ENCODE measurements at places on chromosomes 6 and 20.

DNA sequence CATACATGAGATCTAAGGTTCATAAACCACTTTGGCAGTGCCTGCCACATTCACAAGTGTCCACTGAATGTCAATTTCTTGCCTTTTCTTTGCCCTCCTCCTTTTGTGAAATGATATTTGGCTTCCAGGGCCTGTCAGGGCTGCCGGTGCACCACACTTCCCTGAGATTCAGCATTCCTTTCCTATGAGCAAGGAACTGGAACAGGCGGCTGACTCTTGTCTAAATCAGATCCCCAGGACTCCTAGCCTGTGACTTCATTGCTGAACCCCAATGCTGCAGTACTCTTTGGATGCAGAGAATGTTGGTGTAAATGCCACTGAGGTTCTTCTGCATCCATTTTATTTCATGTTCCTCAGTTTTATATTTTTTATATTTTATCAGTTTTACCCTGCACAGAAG lies 172.2 kb downstream of the ARID1B start:
- no peak for DNase-seq

- DNase-seq = peak; percentile 55
Observed at GRCh38 chr6:129500958-129501739, 208.8 kb downstream of the ARHGAP18 start.

- no peak for DNase-seq
Observed at GRCh38 chr6:10722570-10722819, 375 bp upstream of the TMEM14C start.

DNA sequence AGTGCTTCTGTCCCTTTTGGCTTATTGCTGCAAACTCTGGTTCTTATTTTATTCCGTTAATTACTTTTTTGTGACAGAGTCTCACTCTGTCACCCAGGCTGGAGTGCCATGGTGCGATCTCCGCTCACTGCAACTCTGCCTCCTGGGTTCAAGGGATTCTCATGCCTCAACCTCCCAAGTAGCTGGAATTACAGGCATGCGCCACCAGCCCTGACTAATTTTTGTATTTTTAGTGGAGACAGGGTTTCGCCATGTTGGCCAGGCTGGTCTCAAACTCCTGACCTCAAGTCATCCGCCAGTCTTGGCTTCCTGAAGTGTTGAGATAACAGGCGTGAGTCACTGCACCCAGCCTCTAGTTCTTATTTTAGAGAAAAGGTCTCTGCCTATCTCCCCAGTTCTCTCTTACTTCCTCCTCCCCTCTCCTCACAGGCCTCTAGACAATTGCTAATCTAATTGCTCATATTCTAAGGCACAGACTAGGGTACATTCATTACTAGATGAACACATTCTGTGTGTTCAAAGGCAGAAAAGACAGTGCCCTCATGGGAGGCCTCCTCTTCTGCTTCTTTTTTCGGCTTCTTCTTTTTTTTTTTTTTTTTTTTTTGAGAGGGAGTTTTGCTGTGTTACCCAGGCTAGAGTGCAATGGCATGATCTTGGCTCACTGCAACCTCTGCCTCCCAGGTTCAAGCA lies 27.0 kb downstream of the EDEM2 start:
- peak; percentile 55 for DNase-seq

DNA sequence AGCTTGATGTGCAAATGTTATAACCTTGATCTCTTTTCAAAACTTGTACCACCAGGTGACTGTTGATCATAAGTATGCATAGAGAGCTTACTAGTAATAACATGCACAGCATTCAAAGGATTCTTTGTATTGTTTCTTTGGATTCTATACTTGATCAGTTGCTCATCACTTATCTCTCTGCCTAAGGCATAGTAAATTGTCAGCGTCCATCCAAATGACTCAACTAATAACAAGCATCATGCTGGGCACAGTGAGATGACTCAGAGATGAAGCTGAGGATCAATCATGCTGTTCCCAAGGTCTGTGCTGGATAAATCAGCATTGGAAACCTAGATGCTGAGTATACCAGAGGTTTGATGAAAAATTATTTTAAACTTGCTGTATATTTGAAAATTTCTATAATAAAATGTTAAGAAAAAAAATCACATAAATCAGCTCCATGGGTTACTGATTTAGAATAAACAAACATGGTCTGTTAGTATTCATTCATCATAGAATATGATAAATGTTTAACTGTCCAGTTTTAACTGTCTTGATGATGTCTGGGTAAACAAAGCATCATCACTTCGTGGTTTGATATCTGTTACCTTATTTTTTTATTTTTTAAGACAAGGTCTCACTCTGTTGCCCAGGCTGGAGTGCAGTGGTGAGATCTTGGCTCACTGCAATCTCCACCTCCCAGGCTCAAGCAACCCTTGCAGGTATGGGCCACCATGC lies 45.6 kb upstream of the SGK1 start:
- peak; percentile 30 for DNase-seq

DNA sequence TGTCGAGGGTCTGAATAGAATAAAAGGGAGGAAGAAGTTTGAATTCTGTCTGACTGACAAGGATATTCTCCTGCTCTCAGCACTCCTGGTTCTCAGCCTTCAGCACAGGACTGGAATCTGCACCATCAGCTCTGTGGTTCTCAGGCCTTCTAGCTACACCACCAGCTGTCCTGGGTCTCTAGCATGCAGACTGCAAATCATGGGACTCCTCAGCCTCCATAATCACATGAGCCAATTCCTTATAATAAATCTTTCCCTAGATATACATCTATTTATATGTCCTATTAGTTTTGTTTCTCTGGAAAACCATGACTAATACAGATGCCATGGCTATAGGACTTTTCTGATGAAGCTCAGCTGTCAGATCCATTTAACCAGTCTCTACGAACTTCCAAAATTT lies 132.8 kb upstream of the ECI2 start:
- no peak for DNase-seq

GRCh38 chr6:134750669-134751068 lies 199.2 kb downstream of the ALDH8A1 start:
- no peak for DNase-seq

GRCh38 chr6:12875051-12875450 lies 158.5 kb downstream of the PHACTR1 start:
- no peak for DNase-seq

DNA sequence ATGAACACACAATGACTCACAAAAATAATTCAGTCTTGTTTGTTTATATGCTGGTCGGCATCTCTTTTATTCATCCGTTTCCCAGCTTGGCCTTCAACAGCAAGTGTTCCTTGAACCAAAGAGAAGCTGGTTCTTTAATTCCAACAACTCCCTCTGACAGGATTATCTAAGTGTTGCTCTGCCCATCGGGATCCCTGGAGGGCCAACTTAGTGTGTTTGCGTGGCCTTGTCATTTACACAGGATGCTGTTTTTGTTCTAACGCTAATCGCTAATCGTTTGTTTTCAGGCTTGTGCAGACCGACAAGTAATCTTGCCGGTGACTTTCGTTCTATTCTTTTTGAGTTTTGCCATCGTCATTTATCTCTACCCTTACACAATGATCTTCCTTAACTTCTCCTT lies 267.4 kb upstream of the EXOC2 start:
- no peak for DNase-seq

- no peak for DNase-seq
Observed at GRCh38 chr20:48106428-48106827, 321.1 kb upstream of the SULF2 start.

DNA sequence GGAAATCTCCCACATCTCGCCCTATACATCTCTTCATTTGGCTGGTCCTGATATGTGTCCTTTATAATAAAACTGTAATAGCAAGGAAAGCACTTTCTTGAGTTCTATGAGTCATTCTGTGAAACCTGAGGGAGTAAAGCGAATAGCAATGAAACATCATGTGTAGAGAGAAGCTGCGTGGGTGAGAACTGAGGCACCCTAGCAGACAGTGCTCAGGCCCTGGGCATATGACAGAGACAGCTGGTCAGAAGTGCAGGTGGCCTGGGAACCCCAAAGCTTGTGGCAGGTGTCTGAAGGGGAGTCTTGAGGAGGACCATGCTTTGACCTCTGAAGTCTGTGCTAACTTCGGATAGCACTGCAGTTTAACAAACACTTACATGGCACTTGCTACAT lies 1.3 kb upstream of the BLOC1S5 start:
- DNase-seq = peak; percentile 80

DNA sequence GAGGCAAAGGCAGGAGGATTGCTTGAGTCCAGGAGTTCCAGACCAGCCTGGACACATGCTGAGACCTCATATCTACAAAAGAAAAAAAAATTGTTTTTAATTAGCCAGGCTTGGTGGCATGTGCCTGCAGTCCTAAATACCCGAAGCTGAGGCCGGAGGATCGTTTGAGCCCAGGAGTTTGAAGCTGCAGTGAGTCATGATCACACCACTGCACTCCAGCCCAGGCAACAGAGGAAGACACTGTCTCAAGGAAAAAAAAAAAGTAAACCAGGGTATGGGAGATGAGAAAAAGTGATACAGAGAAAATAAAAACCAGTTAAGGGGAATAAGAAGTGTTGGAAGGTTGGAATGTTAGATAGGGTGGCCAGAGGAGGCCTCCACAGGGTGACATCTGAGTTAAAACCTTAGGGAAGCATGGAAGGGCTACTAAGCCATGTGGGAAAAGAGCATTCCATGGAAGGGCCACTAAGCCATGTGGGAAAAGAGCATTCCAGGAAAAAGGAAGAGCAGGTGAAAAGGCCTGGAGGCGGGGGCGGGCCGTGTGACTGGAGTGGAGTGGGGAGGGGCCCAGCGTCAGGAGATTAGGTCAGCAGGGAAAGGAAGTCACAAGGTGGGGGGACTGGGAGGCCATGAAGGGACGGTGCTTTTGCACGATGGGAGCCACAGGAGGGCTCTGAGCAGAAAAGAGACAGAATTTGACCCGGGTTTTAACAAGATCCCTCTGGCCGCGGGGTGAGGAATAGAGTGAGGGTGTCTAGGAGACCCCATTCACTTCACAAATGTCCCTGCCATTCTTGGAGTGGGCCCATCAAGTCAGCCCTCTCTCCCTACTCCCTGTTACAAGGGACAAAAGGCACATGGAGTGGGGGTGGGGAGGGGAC lies 18.3 kb downstream of the CPNE5 start:
- no peak for DNase-seq

GRCh38 chr6:90222724-90223198 lies 73.9 kb downstream of the BACH2 start:
- DNase-seq = peak; percentile 72

GRCh38 chr6:168012431-168013249 lies 15.2 kb downstream of the KIF25 start:
- DNase-seq = no peak

GRCh38 chr6:122589115-122589514 lies 21.1 kb upstream of the PKIB start:
- DNase-seq = no peak
